Hematopoietic multipotent progenitor cell treated with erythropoietin and hydrocortisone succinate and interleukin-3 and kit ligand, for 15 days (in vitro differentiated cells): ENCODE measurements at places on chromosomes 3 and 15.

GRCh38 chr3:112445839-112446238 is 53.4 kb downstream of the BTLA start:
- no peak for DNase-seq

DNA sequence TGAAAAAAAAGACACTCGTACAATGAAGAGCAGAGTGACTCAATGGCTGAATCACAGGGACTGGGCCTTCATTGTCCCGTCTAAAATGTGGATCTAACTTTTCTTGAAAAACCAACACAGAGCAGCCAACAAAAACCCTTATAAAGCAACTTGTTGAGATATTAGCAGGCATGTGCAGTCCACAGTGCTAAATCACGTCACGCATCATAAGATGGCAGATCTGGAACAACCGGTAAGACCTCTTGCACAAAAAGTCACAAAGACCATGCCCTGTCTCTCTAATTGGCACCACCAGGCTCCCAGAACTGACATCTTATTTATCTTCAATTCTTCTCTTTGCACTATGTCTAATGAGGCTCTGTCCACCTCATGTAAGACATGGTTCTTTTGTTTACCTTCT is 177.0 kb downstream of the MAGI1 start:
- DNase-seq = no peak

DNA sequence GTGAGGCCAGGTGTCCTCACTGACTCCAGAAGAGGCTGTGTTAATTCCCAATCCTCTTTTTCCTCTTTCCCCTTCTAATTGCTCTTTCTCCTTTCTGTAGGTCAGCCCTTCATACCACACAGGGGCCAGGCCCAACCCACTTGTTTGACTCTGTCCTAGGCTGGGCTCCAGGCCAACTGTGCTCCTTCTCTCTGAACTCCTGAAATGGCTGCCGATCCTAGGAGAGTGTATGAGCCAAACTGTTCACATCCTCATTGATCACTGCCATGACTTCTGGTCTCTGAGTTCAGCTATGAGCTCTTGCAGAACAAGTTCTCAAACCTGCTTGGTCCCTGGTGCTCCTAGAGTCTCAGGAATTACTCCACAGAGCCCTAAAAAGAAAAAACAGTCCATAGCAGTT is 145.1 kb downstream of the VGLL4 start:
- DNase-seq = no peak

- DNase-seq = no peak
Observed at GRCh38 chr15:71288348-71288955, 173.2 kb downstream of the THSD4 start.

GRCh38 chr3:10334459-10334858 is 13.5 kb upstream of the SEC13 start:
- DNase-seq = no peak

- no peak for DNase-seq
Observed at GRCh38 chr3:54932606-54933005, 4.7 kb upstream of the LRTM1 start.

DNA sequence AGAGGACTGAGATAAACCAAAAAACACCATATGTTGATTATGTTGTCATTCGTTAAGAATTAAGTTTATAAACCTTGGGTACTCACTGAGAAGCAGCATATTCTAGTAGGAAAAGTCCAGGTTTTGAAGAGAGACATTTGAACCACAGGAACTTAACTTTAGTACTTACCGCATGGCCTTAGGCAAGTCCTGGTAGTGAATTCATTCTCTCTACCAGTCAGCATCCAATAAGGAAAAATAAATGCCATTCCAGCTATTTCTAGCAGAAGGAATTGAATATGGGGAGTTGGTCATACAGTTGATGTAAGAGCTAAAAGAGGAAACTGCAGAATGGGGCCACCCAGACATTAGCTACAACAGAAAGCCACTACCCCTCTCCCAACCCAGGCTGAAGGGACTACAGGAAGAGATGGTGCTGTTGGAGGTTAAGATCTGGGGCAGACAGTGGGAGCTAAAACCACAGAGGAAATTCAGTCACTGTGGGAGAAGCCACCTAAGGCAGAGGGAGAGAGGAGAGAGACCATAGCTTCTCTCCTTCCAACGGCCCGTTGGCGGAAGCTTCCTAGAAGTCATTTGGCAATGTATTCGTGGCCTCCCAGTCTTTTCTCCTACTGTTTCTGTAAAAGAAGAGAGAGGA is 133.8 kb upstream of the RARB start:
- no peak for DNase-seq

- no peak for DNase-seq
Observed at GRCh38 chr3:120125992-120126391, 31.7 kb upstream of the GSK3B start.

GRCh38 chr3:178223876-178224275 is 312.4 kb upstream of the KCNMB2 start:
- no peak for DNase-seq

DNA sequence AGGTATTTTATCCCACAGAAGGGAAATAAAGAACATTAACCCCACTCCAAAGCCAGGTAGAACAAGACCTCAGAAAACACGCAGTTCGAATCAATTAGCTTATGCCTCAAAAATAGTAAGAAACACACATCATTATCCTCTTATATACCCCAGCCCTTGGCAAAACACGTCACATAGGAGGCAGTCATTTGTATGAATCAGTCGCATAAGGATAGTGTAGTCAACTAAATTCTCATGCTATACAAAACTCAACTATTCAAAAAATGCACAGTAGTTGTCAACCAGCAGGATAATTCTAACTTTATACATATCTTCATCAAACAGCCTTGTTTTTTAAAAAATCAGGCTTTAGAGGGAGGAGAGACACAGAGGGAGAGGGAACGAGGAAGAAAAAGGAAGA is 298.4 kb downstream of the FOXP1 start:
- no peak for DNase-seq

- DNase-seq = no peak
Observed at GRCh38 chr3:126477061-126477380, 1.3 kb upstream of the ZXDC start.

GRCh38 chr15:72445426-72445825 is 28.7 kb upstream of the ARIH1 start:
- no peak for DNase-seq

DNA sequence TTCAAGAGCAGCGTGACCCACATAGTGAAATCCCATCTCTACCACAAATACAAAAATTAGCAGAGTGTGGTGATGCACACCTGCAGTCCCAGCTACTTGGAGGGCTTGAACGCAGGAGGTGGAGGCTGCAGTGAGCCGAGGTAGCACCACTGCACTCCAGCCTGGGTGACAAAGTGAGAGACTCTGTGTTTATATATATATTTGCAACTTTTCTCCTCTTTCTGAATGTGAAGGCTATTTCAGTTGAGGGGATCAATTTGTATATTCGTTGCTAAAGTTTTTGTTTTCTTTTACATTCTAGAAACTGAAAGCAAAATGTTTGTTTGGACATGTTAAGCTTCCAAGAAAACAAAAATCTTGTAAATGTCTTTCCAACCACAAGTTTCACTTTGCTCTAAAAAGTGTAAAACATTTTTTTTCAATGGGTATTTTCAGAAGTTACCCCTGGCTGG is 29.8 kb upstream of the FAM98B start:
- DNase-seq = no peak

DNA sequence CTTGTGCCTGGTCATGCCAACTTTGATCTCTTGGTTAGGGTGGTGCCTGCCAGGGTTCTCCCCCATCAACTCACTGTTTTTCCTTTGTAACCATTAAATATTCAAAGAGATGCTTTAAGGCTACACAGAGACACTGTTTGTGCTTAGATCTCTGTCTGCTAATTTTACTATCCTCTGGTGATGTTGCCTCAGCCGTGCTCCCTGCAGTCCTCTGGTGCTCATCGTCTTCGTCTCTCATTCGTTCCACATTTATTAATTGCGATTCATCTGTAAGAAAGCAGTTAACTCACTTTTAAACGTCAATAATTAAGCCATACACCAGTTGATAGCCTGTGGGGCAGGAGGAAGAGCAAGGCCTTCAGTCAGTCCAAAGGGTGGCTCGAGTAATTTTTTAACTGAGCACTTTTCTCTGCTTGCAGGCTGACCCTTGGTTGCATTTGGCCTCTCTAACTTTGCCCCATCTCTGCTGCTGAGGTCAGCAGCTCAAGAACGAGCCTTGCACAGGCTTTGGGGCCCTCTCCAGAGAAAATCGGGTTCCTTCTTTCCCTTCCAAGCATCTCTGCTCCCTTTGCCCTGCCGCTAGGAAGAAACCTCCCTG is 62.9 kb downstream of the KLF15 start:
- DNase-seq = no peak

DNA sequence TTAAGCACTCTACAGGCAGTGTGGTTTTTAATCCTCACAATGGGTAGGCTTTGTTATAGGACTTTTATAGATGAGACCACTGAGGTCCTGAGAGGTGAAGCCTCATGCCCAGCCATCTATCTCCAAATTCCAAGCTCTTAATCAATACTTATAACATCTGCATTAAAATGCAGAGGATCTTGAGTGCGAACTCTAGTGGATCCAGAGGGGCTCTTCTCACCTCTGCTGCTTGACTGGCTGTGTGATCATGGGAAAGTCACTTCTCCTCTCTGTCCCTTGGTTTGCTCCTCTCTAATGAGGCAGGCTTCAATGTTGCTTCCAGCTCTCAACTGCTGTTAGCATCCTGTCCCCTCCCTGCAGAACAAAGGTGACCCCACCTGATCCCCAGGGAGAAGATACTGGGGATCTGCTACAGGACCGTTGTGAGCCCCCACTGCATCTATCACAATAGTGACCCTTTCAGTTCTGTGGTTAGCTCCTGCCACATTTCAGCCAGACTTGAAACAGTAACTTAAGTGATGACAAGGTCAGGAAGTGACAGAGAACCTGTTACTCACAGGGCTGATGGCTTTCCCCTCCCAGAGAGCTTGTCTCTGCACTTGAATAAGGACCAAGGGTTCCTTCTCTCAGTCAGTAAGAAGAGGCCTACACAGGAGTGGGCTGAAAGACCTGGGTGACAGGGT is 1.3 kb downstream of the SLC27A2 start:
- DNase-seq = no peak

DNA sequence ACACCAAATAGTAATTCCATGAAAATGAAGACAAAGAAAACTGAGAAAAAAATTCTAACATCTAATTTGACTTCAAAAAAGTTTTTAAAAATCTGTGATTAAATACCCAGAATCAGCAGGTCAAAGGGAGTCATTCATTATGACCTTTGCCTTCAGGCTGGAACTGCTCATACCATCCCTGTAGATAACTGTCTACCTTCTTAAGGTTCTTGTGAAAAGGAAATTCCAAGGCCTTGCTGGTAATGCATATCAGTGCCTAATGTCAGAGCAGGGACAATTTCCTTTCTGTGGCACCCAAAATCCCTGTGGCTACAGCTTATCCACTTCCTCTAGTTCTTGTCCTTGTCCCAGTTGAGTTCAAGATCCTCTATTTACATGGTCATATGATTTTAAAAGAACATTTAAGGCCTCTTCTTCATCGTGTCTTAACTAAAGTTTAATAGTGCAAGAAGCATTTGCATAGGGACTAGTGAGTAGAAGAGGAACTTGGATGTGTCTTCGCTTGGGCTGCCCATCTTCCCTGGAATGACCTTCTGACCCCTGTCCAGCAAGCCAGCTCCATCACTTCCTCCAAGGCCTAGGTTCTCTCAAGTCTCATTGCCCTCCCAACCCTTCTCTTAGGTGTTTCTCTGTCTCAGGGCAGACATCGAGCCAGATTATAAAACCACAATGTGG is 8.7 kb upstream of the PLCL2 start:
- no peak for DNase-seq

DNA sequence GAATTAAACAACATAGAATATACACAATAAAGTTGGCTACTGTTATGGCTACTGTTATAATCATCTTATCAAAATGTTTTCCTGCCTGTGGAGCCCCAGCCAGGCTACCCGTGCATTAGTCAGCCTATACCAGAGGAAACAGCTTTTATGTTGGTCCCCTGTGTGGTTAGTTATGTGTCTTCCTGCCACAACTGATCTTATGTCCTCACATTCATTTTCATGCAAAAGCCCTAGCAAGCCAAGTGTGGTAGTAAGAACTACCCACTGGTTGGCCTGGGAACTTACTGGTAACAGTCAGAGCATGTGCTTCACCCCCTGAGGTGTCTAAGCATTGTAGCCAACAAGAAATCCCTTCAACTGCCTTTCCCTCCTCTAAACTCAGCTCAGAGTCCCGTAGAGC is 21.8 kb downstream of the MGLL start:
- DNase-seq = no peak

GRCh38 chr3:77171026-77171425 is 131.1 kb downstream of the ROBO2 start:
- no peak for DNase-seq

DNA sequence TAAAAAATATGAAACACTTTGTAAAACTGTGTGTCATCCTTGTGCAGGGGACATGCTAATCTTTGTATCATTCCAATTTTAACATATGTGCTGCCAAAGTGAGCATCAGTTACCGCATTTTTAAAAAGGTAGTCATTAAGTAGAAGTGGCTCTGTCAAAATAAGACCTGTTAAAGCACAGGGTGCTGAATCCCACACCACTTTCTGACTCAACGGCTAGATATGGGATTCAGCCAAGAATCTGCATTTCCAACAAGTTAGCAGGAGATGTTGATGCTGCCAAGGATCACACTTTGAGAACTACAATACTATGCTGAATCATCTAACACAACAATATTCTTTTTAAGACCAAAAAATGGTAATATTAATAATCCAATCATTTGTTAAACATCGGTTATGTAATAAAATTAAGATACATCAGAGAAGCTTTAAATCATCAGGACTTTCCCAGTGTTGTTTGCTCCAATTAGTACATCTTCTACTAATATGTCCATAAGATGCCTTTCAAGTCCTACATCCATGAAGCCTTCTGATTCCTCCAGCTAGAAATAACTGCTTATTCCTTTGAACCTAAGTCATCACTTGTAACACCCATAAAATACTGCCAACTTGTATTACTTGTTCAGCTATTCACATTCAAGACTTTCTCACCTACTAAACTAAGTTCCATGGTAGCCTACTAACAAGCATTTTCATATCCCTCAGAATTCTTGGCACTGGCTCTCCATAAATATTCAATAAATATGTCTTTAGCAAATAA is 71.1 kb downstream of the TBL1XR1 start:
- no peak for DNase-seq

DNA sequence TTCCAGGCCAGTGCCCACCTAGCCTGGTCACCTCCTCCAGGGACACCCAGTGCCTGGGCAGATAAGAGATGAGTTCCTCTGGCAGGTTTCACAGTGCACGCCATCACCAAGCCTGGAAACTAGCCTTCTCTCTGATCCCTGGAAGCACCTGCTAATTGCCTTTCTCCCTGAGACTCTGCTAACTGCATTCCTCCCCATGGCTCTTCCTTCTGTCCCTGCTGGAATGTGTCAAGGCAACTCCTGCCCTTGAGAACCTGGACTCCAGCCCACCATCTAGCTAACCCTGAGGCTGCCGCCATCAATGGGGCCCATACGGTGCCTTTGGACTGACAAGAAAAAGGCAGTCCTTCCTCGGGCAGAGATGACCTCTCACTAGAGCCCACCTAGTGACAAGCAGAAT is 18.5 kb downstream of the VIPR1 start:
- no peak for DNase-seq

- no peak for DNase-seq
Observed at GRCh38 chr3:15055019-15055557, 10.0 kb downstream of the MRPS25 start.
